ENCODE measurements at places on chromosomes 13 and 19.

DNA sequence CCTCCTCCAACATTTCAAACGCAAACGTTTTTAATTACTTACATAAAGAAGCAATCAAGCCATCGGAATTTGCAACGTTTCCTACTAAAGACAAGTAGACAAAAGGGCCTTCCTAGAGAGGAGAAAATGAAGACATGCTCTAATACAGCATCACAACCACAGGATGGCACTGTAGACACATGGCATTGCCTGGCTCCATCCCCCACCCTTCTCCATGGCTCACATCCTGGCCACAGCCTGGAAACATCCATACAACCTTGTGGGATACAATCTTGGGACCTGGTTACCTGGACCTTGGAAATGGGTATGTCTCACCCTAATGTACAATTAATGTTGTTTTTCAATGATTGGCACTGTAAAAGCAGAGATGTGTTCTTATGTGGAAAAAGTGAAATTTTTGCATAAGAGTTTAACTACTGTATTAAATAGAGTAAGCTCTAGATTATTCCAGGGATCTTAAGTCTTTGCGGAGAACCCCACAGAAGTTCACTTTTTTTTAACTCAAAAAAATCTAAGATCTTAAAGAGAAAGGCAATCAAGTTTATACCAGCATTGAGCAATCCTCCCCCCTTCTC, 21.5 kb downstream of the EBPL start:
- peak; percentile 52 for DNase-seq

- no peak for DNase-seq
Measured at GRCh38 chr13:69565334-69565733, 542.3 kb upstream of the ATXN8OS start.

GRCh38 chr13:23201870-23202269, 21.1 kb downstream of the SGCG start:
- DNase-seq: no peak

DNA sequence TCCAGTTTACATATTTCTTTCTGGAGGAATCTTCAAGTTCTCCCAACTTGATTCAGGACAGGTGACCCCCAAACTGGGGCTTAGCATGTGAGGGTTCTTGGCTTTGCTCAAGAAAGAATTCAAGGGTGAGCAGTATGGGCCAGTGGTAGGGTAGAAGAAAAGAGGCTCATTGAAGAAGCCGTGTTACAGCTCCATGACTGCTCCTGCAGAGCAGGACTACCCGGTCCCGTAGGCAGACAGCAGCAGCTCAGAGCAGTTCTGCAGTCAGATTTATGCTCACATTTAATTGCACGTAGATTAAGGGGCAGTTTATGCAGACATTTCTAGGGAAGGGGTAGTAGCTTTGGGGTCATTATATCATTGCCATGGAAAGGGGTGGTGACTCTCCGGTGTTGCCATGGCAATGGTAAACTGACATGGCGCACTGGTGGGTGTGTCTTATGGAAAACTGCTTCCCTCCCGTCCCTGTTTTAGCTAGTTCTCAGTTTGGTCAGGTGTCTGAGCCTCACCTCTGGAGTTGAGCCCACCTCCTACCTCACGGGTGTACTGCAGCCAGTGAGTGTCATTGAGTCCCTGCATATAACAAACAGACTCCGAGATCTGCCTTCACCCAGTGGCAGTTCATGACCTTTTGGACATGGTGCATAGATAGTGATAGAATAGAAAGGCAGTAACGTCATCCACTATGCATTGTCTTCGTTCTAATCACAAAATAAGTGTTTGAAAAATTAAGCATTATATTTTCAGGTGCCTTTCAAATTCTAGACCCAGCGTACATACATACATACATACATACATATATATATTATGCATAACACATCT, 16.0 kb upstream of the ZNF792 start:
- peak; percentile 22 for DNase-seq

DNA sequence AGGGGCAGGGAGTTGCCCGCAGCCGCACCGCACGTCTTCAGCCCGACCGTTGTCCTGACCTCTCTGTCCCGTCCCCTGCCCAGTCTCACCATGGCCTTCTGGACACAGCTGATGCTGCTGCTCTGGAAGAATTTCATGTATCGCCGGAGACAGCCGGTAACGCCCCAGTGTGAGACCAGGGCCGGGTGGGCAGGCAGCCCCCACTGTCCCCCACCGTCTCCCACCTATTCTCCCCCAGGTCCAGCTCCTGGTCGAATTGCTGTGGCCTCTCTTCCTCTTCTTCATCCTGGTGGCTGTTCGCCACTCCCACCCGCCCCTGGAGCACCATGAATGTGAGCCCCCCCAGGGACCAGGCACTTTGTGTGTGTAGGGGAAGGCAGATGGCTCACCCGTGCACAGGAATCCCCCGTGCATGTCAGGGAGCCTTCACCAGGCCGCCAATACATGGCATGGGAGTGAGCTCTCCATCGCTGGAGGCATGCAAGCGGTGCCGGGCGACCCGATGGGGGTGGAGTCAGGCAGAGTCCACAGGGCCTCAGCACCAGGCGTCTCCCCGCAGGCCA, 1.4 kb downstream of the ABCA7 start:
- no peak for DNase-seq

- DNase-seq: peak; percentile 42
Measured at GRCh38 chr13:73672492-73672891, 461.7 kb downstream of the KLF12 start.

GRCh38 chr13:86725105-86725504, 925.9 kb upstream of the SLITRK6 start:
- DNase-seq: no peak

DNA sequence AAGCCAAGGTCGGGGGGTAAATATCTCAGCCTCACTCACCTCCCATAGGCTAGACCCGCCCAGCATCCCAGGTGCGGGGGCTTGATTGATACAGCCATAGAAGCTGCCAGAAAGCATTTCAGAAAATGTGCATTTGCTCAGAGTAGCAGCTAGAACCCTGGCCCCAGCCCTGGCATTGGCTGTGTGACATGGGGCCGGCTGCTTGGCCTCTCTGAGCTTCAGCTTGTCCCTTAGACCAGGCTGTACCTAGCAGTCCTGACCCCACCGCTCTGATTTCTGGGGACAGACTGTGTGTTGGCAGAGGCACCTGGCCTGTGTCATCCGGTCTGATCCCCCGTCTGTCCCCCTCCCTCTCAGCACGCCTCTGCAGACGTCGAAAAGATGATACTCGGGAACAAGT, 15.4 kb downstream of the RAB8A start:
- no peak for DNase-seq

- DNase-seq: no peak
Measured at GRCh38 chr19:7328647-7329046, 20.1 kb upstream of the ARHGEF18 start.

GRCh38 chr19:4456476-4456842, 1.1 kb downstream of the UBXN6 start:
- DNase-seq: no peak

DNA sequence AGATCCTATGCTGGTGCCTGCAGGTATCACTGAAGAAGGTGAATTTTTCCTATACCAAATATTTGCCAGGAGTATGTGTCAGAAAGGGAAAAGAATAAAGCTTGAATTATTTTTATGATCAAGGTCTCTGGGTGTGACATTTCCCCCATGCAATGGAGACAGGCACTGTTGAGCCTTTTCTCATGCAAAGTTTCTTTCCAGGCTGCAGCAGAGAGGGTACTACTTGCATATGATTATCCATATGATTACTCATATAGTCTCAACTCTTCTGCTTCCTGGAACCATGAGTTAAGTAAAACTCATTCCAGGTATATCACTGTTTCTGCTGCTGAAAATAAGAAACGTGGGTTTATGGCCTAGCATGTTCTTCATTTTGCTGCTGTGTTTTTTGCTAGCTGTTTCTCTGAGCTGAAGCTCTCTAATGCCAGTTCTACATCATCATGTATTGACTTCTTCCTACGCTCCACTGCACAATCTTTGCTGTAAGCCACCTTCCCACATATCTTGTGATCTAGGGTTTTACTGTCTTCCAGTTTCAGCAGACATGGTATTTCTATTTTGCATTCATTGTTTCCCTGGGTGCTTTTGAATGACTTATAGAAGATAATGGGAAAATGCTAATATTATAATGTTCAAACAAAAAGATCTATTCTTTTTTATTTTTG, 278.7 kb upstream of the GPC6 start:
- DNase-seq: no peak

GRCh38 chr19:42794765-42795164, 29.3 kb upstream of the PSG8 start:
- DNase-seq: no peak

DNA sequence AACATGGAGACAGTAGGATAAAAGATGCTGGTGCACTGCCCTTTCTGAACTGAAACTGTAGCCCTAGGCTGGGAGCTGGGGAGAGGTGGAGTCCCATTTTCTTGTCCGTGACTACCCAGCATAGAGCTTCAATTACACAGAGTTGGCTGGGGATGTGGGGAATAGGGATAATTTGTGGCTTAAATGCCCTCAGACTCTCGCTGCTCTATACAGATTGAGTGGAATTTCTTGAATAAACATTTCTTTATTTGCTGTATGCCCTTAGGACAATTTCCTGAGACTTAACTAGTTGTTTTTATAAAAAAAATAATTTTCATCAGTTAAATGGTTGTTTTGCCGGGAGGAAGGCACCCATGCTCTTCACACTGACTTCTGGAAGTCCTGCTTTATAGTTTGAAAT, 7.2 kb downstream of the IGFL2 start:
- no peak for DNase-seq

GRCh38 chr13:38636761-38637160, 50.1 kb upstream of the FREM2 start:
- DNase-seq: peak; percentile 95

GRCh38 chr19:46022431-46023310, at the start of gene PGLYRP1:
Gene PGLYRP1, minus strand, starts transcription at chr19:46023053. Its CDS starts 32 bp downstream, at chr19:46023021.
- no peak for DNase-seq

DNA sequence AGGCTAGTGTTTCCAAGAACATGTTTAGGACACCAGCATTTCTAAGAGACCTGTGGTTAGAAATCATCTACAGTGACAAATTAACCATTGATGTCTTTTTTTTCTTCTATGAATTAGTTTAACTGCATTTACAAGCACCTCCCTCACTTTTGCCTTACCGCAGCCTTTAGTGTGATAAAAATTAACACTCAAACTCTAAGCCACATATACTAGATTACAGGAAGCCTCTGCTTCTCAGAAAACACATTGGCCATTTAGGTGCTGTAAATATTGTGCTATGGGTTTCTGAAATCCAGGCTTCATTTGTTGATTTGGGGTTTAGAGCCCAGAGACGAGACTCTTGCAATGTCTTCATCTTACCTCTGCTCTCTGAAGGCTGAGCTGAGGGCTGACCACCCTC, 34.6 kb upstream of the OLFM4 start:
- DNase-seq: no peak

- no peak for DNase-seq
Measured at GRCh38 chr13:38570706-38571105, 116.2 kb upstream of the FREM2 start.

All from NCI-H748 treated with DMSO at 0.1 percent for 48 hours (cell line).